ENCODE measurements at places on chromosomes 2 and 18.

GRCh38 chr2:183035954-183036669 is 2.1 kb downstream of the NCKAP1 start:
- DNase-seq = no peak

GRCh38 chr2:237747189-237747588 is 51.4 kb upstream of the RBM44 start:
- DNase-seq = no peak

GRCh38 chr2:204749319-204749718 is 204.0 kb downstream of the PARD3B start:
- no peak for DNase-seq

GRCh38 chr18:45127405-45127804 is 446.7 kb downstream of the SETBP1 start:
- no peak for DNase-seq

GRCh38 chr2:114122930-114123329 is 233.0 kb downstream of the ACTR3 start:
- peak; percentile 65 for DNase-seq

- DNase-seq = no peak
Measured at GRCh38 chr18:77162580-77162979, 30.0 kb upstream of the MBP start.

- DNase-seq = no peak
Measured at GRCh38 chr2:103288696-103289095, 526.9 kb downstream of the TMEM182 start.

DNA sequence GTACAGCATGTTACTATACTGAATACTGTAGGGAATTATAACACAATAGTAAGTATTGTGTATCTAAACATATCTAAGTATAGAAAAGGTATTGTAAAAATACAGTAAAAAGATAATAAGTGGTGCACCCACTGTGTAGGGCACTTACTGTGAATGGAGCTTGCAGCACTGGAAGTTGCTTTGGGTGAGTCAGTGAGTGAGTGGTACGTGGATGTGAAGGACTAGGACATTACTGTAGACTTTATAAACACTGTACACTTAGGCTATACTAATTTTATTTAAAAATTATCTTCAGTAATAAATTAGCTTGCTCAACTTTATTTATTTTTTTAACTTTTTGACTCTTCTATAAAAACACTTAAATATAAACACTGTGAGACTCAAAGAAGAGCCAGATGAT is 82.6 kb downstream of the MTA3 start:
- DNase-seq = no peak

DNA sequence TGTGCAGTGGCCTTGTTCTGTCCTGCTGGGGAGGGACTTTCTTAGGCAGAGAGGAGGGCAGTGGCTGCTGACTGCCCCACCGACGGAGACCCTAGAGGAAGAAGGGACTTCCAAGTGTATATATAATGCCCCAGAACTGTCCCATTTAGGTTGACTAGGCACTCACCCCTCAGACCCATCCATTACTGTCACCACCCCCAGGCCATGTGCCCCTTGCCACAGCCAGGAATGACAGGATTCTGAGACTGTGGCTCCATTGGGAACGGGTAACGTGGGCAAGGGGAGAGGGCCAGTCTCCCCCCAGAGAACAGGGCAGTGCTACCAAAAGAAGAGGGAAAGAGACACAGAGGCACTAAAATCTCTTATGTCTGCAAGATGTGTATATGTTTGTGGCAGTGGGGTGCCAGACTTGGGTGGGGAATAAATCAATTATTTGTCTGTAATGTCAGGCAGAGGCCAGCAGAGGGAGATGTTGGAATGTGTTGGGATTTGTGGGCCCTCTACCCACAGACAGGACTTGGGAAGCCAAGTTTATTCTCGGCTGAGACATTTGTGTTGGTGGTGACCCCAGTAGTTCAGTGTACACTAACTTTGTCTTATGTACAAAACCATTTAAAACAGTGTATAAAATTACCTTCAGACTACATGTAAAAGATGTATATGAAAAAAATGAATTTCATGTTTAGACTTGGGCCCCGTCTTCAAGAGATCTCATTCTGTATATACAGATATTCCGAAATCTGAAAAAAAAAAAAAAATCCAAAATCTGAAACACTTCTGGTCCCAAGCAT is 24.0 kb upstream of the TMEM37 start:
- peak; percentile 19 for DNase-seq

GRCh38 chr2:74619651-74620297 is 28.4 kb downstream of the M1AP start:
- no peak for DNase-seq
